ENCODE measurements at places on chromosomes 7 and 10.

- no peak for DNase-seq
These were observed 5.0 kb upstream of the TNS3 start for GRCh38 chr7:47586925-47587324.

DNA sequence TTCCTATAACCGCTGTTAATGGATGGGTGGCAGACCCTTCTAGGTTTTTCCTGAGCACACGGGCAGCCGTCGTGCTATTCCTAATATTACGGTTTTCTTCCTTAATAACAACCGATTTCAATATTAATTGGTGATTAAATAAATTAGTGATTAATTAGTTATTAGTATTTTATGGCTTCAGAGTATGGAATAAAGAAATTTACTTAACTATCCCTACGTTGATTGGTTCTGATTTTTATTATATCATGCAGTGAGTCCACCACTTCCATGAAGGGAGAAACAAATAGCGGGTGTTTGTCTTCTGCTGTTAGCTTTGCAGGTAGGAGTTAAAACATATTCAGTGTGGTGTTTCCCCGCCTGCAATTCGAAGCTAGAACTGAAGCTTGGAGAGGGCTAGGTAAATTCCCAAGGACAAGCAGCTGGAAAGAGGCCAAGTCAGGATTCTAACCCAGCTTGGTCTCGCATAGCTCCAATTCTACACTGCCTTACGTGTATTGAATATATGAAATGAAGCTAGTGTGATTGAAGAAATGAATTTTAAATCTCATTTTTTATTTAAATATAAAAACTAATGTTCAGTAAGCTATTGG is 928 bp upstream of the CSTF2T start:
- DNase-seq = peak; percentile 33

DNA sequence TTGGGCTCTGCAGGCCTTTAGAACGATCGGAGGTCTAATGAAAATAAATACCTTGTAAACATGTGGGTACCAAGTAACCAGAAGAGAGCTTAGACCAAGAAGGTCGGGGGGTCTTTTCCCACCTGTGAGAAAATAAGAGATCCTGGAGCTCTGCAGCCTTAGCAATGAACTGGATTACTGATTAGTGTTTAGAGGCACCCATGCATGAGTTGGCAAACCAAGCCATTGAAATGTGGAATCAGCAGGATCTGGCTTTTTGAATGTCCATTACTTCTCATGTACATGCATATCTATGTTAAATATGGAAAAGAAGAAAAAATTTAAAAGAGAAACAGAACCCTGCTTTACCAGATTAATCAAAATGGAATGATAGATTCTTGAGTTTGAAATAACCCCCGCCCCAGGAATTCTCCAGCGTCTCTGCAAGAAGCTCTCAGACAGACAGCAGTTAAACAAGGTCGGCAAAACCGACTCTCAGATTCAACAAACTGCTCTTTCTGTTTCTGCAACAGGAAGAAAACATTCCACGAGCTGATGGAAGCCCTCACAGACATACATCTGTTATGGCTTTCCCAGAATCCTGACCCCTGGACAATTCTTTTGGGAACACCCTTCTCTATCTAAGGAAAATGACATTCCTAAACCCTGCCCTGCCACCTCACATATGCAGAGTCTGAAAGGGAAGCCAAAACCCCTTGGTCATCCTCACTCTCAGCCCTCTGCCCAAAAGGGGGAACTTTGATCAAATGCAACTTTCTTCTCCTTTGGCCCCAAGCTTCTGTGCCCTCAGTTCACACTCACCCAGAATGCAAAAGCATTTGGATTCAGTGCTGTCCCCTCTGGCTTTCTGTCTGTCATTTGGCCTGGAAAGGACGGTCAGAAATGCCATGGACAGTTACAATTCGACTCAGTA is 78.7 kb upstream of the EN2 start:
- no peak for DNase-seq

GRCh38 chr7:129126314-129126713 is 18.2 kb upstream of the TSPAN33 start:
- no peak for DNase-seq

- DNase-seq = no peak
These were observed 309.3 kb downstream of the GPR37 start for GRCh38 chr7:124456286-124456685.

DNA sequence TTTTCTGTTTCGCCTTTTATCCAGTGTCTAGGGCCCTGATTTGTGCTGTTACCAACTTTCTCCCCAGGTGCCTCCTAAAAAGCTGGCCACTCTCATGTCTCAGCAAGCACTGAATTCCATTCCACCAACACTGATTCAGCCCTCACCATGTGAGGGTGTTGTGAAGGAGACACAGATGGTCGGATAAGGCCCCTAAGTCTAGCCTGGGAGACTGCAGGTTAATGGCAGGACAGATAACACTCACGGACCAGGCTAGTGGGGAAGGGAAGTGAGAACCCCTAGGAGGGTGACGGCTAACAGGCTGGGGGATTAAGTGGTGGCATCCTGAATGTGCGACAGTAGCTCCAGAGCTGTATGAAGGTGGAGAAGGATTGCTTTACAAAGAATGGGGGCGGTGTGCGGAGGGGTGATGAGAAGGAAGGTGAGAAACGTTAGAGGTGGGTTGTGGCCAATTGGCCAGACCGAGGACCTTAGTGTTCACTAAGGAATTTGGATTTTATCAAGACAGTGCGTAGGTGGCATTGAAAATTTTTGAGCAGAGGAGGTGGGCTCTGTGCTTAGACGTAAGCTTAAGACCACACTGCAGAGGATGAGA is 3.8 kb upstream of the DUSP5 start:
- DNase-seq = no peak

GRCh38 chr7:153422291-153423209 is 629.6 kb upstream of the DPP6 start:
- no peak for DNase-seq

DNA sequence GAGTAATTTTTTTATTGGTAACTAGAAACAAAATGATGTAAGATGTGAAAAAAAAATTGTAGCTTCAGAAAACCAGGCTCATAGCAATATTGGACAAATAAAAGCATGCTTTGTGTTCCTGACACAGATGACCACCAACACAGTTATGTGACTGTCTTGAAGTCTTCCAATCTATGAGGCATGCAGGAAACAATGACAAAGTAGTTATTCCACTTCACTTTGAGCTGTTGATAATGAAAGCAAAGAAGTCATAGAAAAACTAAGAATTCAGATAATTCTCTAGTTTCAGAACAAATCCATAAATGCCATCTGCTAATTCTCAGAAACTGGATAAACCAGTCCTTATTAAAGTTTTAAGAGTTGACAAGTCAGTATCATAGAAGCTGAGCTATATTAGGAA is 378.4 kb upstream of the SEMA3D start:
- no peak for DNase-seq

DNA sequence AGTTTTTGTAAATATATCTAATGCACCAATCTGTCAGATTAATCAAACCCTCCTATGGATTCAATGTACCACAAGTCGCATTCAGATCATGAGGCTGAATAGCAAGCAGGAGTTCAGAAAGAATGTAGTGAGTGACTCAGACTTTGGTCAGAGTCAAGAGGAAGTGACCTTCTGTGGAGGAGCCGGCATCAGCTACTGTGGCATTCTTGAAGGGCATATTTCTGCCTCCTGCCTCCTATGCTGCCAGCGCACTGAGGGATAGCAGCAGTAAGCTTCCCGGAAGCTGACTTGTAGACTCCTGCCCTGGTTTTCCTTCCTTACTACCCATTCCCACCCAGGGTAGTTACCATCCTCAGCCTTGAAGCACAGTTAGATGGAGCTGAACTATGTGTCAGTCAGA is 867.5 kb downstream of the NRG3 start:
- DNase-seq = no peak

GRCh38 chr7:106050746-106051117 is 61.4 kb downstream of the SYPL1 start:
- DNase-seq = no peak

All from Ammon's horn (tissue), 1 donor.